MV-4-11 (cell line): ENCODE measurements at places on chromosomes 7 and 10.

DNA sequence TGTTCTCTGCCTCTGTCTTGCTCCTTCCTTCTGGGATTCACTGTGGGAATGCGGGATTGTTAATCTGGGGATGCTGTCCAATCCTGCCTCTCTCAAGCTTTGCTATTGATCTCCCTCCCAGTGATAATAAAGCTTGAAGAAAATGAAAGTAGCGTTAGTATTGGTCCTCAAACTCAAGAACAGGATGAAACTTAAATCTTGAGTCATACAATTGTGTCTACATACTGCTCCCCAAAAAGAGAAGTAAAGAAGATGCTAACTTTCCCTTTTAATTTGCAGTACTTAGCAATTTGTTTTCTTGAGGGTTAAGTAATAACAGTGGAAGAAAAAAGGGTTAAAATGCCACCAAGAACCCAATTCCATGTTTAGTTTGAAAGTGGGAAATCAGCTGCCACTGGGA lies 13.6 kb downstream of the CFTR start:
- DNase-seq, result peak; percentile 50

- no peak for DNase-seq
These were observed 47.9 kb upstream of the ADGRA1 start for GRCh38 chr10:133039803-133040165.

DNA sequence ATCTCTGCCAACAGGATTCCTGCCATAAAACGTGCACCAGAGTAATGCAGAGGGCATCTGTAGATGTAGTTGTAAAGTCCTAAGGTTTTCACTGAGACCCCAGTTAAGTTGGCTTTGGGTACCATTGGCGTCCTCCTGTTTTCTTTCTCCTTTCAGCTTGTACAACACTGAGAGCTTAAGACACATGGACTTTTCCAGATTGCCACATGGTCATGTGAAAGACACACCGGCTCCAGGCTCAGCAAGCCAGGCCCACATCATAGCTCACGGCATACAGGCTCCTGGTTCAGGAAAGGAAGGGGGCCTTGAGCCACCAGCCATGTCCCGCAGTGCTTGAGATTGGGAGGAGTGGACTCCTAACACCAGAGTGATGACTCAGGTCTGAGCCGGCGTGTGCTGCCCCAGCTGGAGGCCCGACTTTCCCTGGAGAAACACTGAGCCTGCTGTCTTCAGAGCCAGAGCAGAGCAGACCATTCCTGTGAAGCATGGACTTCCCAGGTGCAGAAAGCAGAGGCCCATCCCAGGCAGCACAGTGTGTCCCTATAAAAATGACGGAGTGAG lies 252.7 kb downstream of the PRPF18 start:
- DNase-seq, result no peak

DNA sequence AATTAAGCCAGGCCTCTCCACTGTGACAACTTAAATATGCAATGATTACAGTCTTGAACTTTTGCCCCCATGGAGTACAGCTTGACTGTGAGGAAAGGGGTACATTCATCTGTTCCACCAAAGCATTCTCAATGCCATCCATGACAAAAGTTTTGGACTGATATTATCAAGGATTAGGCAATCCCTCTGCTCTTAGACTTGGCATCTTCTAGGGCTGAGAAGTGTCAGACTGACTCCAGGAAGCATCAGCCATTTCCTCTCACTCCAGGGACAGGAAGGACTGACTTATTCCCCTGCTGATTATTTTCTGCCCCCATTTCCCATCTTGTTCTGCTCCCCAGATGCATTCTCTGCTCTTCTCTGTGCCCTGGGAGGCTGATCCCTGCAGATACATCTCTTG lies 69.7 kb downstream of the ZNF365 start:
- DNase-seq, result no peak

DNA sequence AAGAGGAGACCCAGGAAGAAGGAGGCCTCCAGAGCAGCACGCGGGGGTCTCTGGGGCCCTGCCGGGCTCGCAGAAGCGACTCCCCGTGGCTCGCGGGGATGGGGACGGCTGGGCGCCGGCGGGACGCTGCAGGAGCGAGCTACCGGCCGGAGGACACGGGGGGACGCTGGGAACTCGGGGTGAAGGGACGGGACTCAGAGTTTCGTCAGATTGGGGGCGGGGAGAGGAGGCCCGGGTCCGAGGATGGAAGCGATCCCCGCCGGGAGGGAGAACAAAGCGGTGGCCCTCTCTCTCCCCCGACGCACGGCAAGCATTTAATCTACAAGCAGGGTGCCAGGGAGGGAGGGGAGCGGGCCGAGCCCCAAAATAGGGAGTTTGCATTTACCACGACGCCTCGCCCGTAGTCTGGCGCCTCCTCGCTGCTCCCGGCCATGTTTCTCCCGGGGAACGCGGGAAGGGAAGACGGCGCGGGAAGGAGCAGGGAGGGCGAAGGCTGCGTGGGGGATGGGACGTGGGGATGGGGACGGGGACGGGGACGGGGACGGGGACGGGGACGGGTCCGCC lies at the start of gene PRTFDC1:
Gene PRTFDC1, minus strand, starts transcription at position 464 of the 564 bp plus-strand sequence. Its CDS starts 31 bp downstream, at position 433.
- DNase-seq, result no peak

DNA sequence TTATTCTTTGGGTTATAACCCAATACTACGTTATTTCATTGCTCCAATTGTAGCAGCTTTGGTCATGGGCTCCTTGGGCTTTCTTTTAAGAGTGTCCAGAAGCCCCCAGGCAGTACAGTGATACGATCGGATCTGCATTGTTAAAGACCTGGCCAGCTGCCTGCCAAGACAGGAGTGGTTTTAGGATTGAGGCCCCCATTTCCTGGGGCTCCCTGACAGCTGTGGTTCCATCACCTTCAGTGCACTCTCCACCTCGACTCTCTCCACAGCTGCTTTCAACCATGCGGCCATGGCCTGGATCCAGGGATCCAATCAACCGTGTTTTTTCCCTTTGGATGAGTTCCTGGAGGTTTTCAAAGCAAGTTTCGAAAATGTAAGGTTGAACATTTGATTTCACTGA lies 123.4 kb upstream of the BTBD16 start:
- no peak for DNase-seq

- DNase-seq, result peak; percentile 56
These were observed 252.3 kb upstream of the MKLN1 start for GRCh38 chr7:131075406-131075805.

DNA sequence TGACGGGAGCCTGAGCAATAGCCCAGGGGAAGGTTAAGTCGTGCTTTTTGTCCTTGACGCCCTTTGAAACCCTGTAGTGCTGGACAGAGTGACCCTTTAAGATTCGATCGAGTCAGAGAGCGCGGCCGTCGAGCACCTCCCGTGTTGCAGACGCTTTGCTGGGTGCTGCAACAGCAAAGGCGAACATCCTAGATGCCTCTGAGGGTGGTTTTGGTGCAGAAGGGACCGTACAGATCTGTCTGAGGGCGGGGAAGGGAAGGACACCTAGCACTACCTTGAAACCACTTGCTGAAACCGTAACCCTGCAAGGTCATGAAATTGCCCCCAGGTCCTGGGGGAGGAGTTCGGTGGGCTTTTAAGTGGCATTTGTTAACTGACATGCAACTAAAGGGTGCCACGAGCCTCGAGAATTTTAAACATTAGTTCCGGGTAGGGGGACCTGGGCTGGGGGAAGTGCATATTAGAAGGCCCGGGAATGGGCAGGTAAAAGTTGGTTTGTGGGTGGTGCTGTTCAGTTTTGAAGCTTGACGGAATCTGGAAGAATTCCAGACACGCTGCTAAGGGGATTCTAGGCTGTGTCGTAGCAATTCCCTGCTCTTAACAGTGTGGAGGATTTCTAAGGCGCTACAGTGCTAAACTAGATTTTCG lies 786 bp downstream of the ATP5F1C start:
- DNase-seq, result no peak

DNA sequence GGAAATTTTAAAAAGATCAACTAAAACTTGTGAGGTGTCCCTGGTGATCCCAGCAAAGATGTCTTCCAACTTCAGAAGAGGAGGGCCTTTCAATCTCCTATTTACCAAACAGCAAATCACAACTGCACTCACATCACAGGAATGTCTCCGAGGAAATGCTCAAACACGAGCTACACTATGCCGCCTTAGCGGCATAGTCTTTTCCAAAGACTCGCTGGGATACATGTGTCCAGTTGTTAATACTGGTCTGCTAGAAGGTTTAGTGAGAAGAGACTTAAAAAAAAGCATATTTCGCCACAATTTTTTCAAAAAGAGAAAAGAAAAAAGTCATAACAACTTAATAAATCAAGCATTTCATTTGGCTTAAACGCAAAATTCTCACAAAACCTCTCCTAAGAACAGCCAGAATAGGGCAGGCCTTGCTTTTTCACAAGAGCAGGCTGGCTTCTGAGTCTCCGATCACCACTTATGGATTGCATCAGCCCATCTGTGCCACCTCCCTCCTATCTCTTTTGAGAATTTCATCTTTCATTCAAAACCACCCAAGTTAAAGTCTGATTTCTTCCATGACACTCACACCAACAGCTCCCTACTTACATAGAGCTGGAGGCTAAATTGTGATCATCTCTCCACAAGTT lies 66.1 kb downstream of the GNA12 start:
- DNase-seq, result no peak

GRCh38 chr7:31096198-31096876 lies 44.2 kb downstream of the ADCYAP1R1 start:
- no peak for DNase-seq

- DNase-seq, result no peak
These were observed 3.4 kb downstream of the CPA4 start for GRCh38 chr7:130296221-130296951.

- no peak for DNase-seq
These were observed 1.8 kb downstream of the HOXA10 start for GRCh38 chr7:27172315-27172774.

DNA sequence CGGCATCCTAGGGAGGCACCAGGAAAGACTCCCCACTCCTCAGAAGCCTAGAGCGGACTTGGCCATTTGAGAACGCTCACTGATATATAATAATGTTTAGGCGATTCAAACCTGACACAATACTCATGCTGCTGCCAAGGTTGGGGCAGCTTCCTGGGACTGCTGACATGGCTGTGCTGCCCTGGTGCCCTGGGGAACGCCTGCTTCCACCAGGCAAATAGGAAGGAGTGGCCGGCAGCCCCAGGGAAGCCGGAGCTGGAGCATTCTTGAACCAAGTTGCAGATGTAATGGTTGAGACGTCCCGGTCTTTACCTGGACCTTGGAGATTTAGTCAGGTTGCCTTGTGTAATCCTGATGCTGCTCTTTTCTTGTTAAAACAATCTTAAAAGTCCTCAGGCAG lies 8.8 kb downstream of the GDF10 start:
- DNase-seq, result no peak

- no peak for DNase-seq
These were observed 122.7 kb downstream of the RAPGEF5 start for GRCh38 chr7:22234227-22234626.

- DNase-seq, result no peak
These were observed 159.4 kb upstream of the BMPER start for GRCh38 chr7:33745934-33746333.
